ENCODE measurements at places on chromosomes 6 and 20. TPM values are rescaled to one million over a fixed set of nuclear protein-coding genes. Genes with fewer than 3 reads are reported as not detected.

Gene PTPRA
- 20.6 TPM for total RNA-seq

Gene STMN3
- 2.7 TPM for total RNA-seq

Gene MAP3K4
- 22.6 TPM for total RNA-seq

Gene PI3
- total RNA-seq = not detected

Gene OXT
- not detected for total RNA-seq

Gene DLL1
- total RNA-seq = 0.75 TPM

Gene HCRTR2
- not detected for total RNA-seq

Gene PRIM2
- total RNA-seq = 19.0 TPM

Gene SPEF1
- 0.09 TPM for total RNA-seq

Gene OOEP
- not detected for total RNA-seq

Gene STX11
- 5.7 TPM for total RNA-seq

Gene TSPO2
- total RNA-seq = not detected

Gene PAX1
- not detected for total RNA-seq

Gene SLC4A11
- 4.1 TPM for total RNA-seq

Gene HAO1
- total RNA-seq = not detected

Gene CYP24A1
- total RNA-seq = not detected

Gene PPP1R14C
- 0.47 TPM for total RNA-seq

Gene KCNQ5
- total RNA-seq = not detected

Gene TMEM151B
- not detected for total RNA-seq

Gene XRN2
- 79.4 TPM for total RNA-seq

Gene RPP21
- total RNA-seq = 23.8 TPM

Gene PGC
- not detected for total RNA-seq

Gene FABP7
- not detected for total RNA-seq

Gene TOMM34
- total RNA-seq = 27.3 TPM

Gene POLH
- 24.4 TPM for total RNA-seq

Gene HFE
- total RNA-seq = 2.4 TPM

Gene ULBP1
- total RNA-seq = 0.09 TPM

Gene CYP21A2
- total RNA-seq = not detected

Gene TREM2
- not detected for total RNA-seq

Gene RBPJL
- total RNA-seq = not detected

Gene MAFB
- total RNA-seq = 0.63 TPM

Gene LHFPL5
- not detected for total RNA-seq

Gene LGSN
- not detected for total RNA-seq

Gene C4B
- 1.8 TPM for total RNA-seq

Gene SLC17A4
- not detected for total RNA-seq

Gene CAP2
- 5.0 TPM for total RNA-seq

Gene VARS1
- total RNA-seq = 67.7 TPM

Gene LIN28B
- total RNA-seq = not detected

Gene CEP43
- 19.1 TPM for total RNA-seq

Gene ZSCAN16
- 12.1 TPM for total RNA-seq

Gene ADGRB3
- total RNA-seq = under 0.01 TPM

Gene PHACTR3
- not detected for total RNA-seq

Gene PEX7
- total RNA-seq = 6.9 TPM

Gene HUS1B
- 1.6 TPM for total RNA-seq

Gene NR2E1
- not detected for total RNA-seq

Gene TRIM31
- total RNA-seq = not detected

Gene BMP6
- total RNA-seq = 190 TPM

Gene EYA2
- not detected for total RNA-seq

Gene DNMT3B
- 2.6 TPM for total RNA-seq

Gene TFAP2D
- not detected for total RNA-seq

Gene EYS
- under 0.01 TPM for total RNA-seq

Gene SNAP91
- not detected for total RNA-seq

Gene PTGIS
- 1.5 TPM for total RNA-seq

Gene KCTD20
- 74.5 TPM for total RNA-seq

Gene GUCA1A
- total RNA-seq = not detected

Gene ZSCAN23
- 1.9 TPM for total RNA-seq

Gene HMGCLL1
- total RNA-seq = under 0.01 TPM

Gene FAM83C
- not detected for total RNA-seq

Gene POM121L2
- total RNA-seq = not detected
